ENCODE measurements at places on chromosomes 6 and 20. TPM values are rescaled to one million over a fixed set of nuclear protein-coding genes. Genes with fewer than 3 reads are reported as not detected.

DIDO1 gene
- 64.2 TPM for total RNA-seq

FAM162B gene
- 6.2 TPM for total RNA-seq

DEFB124 gene
- 7.6 TPM for total RNA-seq

DNA sequence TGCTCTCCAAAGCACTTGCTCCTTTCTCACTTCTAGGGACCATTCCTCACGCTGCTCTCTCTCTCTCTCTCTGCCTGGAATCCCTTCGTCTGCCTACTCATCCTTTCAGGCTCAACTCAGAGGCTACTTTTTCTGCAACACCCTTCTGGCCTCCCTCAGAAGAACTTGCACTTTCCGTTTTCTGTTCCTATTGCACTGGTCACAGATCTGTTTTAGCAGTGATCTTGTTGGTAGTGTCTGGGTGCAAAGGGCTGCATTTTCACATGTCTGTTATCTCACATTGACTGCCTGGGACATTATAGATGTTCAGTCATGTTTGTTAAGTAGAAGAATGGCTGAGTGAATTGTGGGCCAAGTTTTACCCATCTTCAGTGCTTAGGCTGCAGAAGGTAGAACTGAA lies 63.5 kb downstream of the RIN2 start:
- DNase-seq: no peak

- no peak for DNase-seq
These were observed 169.5 kb downstream of the TASP1 start for GRCh38 chr20:13469262-13469661.

GRCh38 chr6:38185244-38185643 lies 365.7 kb downstream of the ZFAND3 start:
- no peak for DNase-seq

- no peak for DNase-seq
These were observed 9.8 kb downstream of the CHRNA4 start for GRCh38 chr20:63351326-63351700.

DNA sequence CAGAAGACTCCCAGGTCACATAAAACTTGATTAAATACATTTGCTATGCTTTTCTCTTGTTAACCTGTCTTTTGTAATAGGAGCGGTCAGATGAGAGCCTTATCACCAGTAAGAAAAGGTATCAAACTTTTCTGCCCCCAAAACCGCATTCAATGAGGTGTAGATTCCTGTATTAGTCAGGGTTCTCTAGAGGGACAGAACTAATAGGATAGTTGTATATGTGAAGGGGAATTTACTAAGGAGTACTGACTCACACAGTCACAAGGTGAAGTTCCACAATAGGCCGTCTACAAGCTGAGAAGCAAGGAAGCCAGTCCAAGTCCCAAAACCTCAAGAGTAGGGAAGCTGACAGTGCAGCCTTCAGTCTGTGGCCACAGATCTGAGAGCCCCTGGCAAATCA lies 32.7 kb downstream of the PTPRK start:
- no peak for DNase-seq

- no peak for DNase-seq
These were observed 22.2 kb upstream of the GABRR1 start for GRCh38 chr6:89239338-89239737.

GRCh38 chr20:40470445-40471260 lies 218.4 kb downstream of the MAFB start:
- no peak for DNase-seq

GRCh38 chr6:168640768-168641167 lies 199.8 kb downstream of the SMOC2 start:
- no peak for DNase-seq

DNA sequence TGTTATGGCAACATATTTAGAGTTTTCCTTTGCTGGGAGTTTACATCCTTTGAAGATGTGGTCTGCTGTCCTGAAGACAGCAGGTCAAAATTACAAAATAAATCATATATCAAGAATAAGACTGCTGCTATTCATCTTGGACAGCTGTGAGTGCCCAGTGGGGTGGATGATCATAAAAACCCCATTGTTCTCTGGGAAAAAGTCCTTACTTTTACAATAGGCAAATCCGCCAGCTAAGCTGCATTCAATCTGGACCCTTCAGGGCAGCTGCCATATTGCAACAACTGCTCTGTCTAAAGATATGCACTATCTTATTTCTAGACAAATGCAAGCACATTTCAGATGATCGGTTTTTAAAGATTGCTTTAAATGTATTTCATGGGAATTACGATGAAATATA lies 19.4 kb downstream of the CASS4 start:
- no peak for DNase-seq

DNA sequence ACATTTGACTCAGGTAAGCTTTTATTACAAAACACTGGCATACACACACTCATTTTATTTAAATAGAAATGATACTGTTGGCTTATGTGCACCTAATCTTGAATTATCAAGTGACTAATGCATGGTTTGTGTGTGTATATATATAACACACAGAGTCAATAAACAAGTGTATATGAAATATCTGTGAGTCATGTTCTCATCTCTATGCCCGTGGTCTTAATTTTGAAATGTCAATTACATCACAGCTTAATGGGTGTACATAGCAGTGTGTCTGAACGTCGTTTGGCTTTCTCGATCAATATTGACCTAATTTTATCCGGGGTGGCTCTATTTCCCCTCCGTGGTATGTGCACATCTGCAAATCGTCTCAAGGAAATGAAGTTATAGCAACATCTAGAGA lies 104.0 kb upstream of the ZFP64 start:
- no peak for DNase-seq
